COR-L47 (cell line): ENCODE measurements at places on chromosomes 2 and 18.

DNA sequence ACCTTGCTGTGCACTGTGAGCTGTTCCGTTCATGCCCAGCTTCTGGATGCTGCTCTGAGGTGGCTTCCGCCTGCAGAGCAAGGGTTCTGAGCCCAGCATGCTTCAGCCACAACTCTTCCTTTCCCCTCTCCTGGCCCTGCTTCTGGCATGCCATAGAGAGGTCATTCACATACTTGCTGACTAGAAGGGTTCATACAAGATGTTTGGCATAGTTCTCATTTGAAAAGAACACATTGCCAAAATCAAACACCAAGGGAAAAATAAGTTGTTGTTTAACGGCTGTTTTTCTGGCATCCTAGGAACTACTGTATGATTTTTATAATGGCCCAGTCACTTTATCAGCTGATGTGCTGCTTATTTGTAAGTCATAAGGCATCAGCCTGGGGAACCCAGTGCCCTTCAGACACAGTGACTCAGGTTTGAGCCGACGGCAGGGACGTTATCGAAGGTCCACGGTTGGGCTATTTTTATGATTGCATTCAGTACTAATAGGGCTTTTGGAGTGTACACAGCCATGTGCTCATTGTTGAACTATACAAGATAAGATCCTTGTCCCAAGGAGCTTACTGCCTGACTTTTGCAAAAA lies 53.9 kb upstream of the CTAGE1 start:
- DNase-seq: no peak

DNA sequence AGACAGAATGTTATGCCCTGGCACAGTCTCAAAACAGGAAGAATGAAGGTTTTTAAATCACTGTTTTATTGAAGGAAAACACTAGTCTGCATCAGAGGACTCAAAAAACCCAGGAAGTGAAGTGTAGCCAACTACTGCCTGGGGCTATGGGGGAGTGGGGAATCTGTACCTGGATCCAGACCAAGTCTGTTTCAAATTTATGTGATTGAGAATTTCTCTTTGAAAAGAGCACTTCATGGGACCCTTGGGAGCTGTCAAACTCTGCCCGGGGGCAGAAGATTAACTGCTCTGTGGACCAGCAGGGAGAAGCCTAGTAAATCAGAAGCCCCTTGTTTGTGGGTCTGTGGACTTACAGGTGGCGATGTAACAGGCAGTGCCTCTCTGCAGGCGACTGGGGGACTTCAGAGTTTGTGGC lies 45.3 kb upstream of the TANC1 start:
- peak; percentile 51 for DNase-seq

DNA sequence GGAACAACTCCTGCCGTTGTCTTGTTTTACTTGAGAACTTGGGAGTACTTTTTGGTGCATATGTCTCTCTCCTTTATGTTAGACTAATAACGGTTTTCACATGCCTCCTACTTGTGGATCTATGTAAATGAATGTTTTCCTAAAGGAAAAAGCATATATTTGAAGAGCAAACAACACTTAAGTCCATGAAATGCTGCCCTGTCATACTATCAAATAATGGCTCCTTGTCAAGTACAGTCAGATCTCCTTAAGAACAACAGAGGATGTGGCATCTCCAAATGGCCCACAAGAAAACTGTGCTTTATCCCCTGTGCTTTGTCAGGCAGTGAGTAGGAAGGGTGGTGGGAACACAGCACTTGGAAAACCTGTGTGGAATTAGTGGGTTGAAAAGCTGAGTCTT lies 198.2 kb downstream of the PTGR3 start:
- DNase-seq: no peak

GRCh38 chr2:200110381-200110780 lies 155.0 kb downstream of the MAIP1 start:
- no peak for DNase-seq

- no peak for DNase-seq
Measured at GRCh38 chr2:72990695-72991438, 73.5 kb downstream of the EMX1 start.

GRCh38 chr2:25954199-25954752 lies 28.0 kb downstream of the KIF3C start:
- no peak for DNase-seq

DNA sequence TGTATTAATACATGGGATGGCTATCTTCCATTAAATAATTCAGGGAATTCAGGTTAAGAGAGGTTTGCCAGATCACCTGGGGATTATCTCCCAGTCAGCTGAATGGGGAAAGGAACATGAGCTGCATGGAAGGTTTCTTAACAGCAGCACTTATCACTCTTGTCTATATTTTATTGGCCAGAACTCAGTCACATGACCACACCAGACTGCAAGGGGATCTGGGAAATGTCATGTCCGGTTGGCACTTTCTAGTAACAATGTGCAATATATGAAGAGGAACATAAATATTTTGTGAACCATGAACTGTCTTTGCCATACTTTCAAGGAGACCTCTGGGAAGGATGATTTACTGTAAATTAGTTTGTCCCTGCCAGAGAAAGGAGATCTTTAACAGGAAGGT lies 599.1 kb downstream of the SLC4A3 start:
- no peak for DNase-seq
